ENCODE measurements at places on chromosomes 2 and 18.

- DNase-seq = no peak
These were observed 3.5 kb downstream of the CNNM4 start for GRCh38 chr2:96764253-96764637.

DNA sequence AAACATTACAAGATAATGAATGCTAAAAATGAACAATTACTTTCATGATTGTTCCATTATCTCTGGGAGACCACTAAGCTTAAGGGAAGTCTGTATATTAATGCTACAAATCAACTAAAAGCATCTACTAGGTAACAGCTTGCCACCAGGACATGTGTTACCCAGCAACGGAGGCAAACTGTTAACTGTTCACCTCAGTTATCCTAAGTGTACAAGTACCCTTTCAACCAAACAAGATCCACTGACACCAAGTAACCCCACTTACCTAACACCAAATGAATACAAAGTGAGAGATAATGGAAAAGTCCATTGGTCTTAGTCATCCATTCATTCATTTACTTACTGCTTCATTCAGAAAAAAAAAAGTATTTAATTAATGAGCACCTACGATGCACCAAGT is 54.7 kb upstream of the KIDINS220 start:
- DNase-seq = no peak

DNA sequence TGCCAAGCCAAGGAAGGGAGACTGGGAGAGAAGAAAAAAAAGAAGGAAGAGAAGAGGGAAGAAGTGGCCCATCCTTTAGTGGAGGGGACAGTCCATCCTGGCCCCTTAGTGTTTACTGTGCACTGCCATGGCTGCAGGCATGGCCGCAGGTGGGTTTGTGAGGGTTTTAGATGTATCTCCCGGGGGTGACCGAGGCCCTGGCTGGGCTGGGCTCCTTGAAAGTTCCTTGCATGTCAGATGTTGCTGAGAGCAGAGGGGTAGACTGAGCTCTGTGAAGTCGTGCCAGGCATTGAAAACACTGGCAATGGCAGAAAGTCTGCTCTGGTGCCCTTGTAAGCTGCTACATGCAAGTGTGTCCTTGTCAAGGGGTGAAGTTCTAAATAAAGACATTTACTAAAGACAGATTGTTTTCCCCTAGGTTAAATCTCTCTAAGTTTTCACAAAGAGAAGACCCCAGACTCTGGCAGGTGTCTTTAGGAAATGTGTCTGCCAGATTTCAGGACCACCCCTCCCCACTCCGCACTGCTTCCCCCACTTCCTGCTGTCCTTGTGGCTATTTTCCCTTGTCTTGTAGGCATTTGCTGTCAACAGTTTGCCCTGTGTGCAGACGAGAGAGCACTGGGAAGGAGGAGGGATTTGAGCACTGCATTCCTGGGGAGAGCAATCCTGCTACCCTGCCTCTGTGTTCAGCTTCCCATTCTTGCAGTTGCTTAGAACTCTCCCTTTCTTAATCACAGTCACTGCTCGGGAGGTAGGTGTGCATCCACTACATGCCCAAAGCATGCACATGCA is 68.4 kb downstream of the ACOXL start:
- DNase-seq = no peak

DNA sequence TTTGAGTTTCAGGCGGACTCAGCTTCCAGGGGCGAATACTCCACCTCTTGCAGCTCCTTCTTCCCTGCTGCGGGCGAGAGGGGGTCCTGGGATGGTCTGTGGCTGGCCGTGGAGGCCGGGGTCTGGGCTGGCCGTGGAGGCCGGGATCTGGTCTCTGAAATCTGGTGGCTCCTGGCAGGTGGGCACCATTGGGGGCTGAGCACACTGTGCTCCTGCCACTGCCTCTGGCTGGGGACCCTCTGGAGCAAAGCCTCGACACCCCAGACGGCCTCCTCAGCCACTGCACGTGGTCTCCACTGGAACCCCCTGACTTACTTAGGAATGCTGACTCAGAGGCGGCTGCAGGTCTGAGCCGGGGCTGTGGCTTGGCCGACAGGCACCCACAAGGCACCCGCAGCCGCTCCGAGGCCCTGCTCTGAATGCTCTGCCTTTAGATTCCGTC is 100.1 kb upstream of the ALKAL2 start:
- no peak for DNase-seq

GRCh38 chr18:79459946-79460480 is 64.3 kb downstream of the NFATC1 start:
- DNase-seq = no peak
